HepG2 (cell line): ENCODE measurements at places on chromosomes 12 and 14. TPM values are rescaled to one million over a fixed set of nuclear protein-coding genes. Genes with fewer than 3 reads are reported as not detected.

GRCh38 chr14:102782974-102783373, 5.7 kb downstream of the TRAF3 start:
- H3K4me1 ChIP-seq = peaks cover 33% of the 10 kb centered on the region
- H3K4me3 ChIP-seq = no peak overlapping the region
- H3K27ac ChIP-seq = no peak overlapping the region
- no peaks in the 10 kb centered on the region; the same call in 2 of the 3 replicates for H3K27me3 ChIP-seq
- no peak for DNase-seq

DNA sequence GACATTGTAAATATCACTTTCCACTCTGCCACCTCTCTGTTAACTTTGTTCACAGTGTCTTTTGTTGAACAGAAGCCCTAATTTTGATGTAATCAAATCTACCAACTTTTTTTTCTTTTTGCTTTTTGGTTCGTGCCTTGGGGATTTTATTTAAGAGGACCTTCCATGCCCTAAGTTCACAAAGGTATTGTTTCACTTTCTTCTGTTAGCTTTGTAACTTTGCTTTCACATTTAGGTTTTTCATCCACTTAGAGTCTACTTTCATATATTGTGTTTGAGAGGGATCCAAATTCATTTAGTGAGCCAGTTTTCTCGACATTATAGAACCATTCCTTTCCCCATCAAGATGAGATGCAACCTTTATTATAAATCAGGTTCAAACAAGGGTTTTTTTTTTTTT, 275.7 kb upstream of the CRY1 start:
- no peak overlapping the region for H3K27ac ChIP-seq
- no peaks in the 10 kb centered on the region for H3K27me3 ChIP-seq
- no peak for DNase-seq
- H3K4me3 ChIP-seq = no peak overlapping the region
- peaks cover 26% of the 10 kb centered on the region for H3K4me1 ChIP-seq

GRCh38 chr12:92656911-92657310, 45.9 kb upstream of the PLEKHG7 start:
- H3K4me3 ChIP-seq = no peak overlapping the region
- no peaks in the 10 kb centered on the region for H3K4me1 ChIP-seq
- H3K27ac ChIP-seq = no peak overlapping the region
- H3K27me3 ChIP-seq = no peaks in the 10 kb centered on the region
- DNase-seq = no peak

GRCh38 chr12:48779869-48780268, 9.0 kb downstream of the ADCY6 start:
- H3K4me3 ChIP-seq = no peak overlapping the region
- H3K27me3 ChIP-seq = no peaks in the 10 kb centered on the region
- H3K4me1 ChIP-seq = no peaks in the 10 kb centered on the region
- DNase-seq = no peak

DNA sequence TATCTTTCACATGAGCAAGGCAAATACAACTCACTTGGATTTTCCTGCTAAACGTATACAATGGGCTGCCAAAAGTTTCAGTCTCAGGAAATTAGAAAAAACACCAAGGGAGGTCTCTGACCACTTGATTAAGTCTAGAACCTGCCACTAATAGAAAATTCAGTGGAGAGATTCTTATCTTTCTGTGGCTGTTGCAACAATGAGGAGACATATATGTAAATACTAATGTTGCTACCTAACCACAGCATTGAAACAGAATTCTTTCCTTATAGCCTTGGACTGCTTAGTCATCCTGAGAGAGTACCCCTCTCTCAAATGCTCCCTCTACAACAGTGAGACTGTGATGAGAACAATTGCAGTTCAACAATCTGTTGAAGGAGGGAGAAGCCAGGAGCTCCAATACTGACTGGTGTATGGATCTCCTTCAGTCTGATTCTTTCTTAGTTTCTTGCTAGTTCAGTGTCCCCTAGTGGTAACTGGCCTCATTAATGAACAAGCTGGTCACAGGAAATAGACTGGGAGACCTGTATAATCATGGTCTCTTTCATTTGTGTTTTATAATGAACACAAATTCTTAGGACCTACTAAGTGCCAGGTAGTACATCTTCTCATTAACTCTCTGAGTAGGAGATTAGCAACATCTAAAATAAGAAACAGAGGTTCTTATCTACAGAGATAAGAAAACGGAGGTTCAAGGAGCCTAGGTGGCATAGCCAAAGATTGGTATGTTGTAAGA, 164.5 kb downstream of the SLC38A4 start:
- H3K4me3 ChIP-seq = no peak overlapping the region
- no peaks in the 10 kb centered on the region; the same call in 2 of the 3 replicates for H3K36me3 ChIP-seq
- H3K27ac ChIP-seq = peak overlapping the region; percentile 5
- no peaks in the 10 kb centered on the region for H3K27me3 ChIP-seq
- H3K4me1 ChIP-seq = peaks cover 53% of the 10 kb centered on the region

Gene KRT72
- polyA plus RNA-seq = not detected in 2 replicates

Gene SDR39U1
- 129 and 163 TPM in 2 replicates for polyA plus RNA-seq

Gene GPR135
- polyA plus RNA-seq = 0.46 and 0.52 TPM in 2 replicates

Gene CCDC175
- polyA plus RNA-seq = not detected in 2 replicates

DNA sequence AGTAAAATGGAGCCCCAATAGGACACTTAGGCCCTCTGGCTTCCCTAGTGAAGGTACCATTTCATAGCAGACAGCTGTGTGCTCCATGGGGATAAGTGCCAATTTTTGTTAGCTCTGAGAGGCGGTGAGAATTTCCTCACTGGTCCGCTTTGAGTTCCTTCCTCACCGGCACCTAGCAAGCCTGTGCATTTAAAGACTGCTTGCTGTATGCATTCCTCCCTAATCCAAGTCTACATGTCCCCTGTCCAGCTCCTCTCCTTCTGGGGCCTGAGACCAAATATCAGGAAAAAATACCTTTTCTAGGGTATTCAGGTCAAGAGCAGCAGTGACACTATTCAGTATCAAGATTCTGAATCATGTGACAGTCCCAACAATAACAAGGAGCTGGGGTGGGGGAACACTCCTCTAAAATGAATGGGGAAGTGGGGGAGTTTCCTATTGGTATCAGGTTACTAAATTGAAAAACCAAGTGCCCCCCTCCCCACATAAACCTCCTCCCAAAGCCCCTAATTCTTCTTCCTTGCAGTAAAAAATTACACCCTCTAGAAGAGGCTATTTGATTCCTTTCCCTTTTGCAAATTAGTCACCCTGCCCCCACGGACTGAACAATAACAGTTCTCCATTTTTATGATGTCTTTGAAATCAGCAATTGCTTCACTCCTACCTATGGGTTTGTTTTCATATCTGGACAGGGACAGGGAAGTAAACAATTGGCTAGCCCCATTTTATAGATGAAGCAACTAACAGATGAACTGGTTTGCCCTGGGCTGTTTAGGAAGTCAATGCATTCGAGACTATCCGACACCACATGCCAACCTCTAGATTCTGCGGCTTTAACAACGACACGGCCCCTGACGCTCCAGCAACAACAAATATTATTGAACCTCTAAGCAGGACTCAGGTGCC, 28.9 kb downstream of the BCL11B start:
- no peak overlapping the region for H3K4me3 ChIP-seq
- H3K27me3 ChIP-seq = peaks cover 75% of the 10 kb centered on the region
- no peak overlapping the region for H3K27ac ChIP-seq
- no peaks in the 10 kb centered on the region for H3K4me1 ChIP-seq
- H3K36me3 ChIP-seq = no peaks in the 10 kb centered on the region
- no peak for DNase-seq

- DNase-seq = no peak
- H3K36me3 ChIP-seq = no peaks in the 10 kb centered on the region
- no peak overlapping the region for H3K4me3 ChIP-seq
- H3K4me1 ChIP-seq = peaks cover 32% of the 10 kb centered on the region
Observed at GRCh38 chr14:24368562-24369252, 723 bp downstream of the NFATC4 start.

Gene MYBPC1
- 0.34 and 0.53 TPM in 2 replicates for polyA plus RNA-seq

Gene CABP1
- not detected in 2 replicates for polyA plus RNA-seq

DNA sequence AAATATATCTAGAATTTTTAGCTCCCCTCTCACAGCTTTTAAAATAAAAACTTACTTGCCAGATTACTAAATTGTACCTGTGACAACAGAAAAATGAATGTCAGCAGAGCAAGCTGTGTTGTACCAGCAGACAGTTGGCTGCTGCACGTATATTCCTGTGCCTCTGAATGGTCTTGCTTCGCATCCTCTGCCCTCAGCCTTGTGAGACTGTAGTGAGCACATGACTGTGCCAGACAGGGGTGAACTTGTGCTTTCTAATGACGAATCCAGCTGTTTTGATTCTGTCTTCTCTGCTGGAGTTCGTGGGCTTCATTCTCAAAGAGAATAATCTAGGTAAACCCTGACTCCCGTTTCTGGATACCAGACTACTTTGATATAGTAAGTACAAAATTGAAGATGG, 58.3 kb upstream of the FRMD6 start:
- H3K4me3 ChIP-seq = no peak overlapping the region
- no peaks in the 10 kb centered on the region for H3K4me1 ChIP-seq
- H3K36me3 ChIP-seq = no peaks in the 10 kb centered on the region
- no peak overlapping the region for H3K27ac ChIP-seq
- no peak for DNase-seq

DNA sequence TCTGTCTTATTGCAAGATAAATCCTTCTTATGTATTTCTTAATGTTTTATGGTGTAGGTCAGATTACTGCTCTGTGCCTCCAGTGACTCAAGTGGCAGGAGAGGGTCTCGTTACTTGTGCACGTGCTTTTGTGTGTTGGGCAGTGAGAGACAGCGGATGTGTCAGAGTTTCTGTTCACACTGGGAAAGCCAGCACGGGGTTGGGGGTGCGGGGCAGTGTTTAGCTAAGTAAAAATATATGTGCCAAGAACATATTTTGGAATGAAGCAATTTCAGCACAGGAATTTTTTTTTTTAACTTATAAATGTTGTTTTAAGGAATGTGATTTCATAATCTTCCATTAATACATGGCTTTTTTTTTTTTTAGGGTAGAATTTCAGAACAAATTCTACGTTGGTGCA, 4.5 kb upstream of the DNAH10 start:
- no peak overlapping the region for H3K27ac ChIP-seq
- no peak overlapping the region for H3K4me3 ChIP-seq
- H3K4me1 ChIP-seq = peaks cover 17% of the 10 kb centered on the region
- H3K27me3 ChIP-seq = no peaks in the 10 kb centered on the region

Gene TRPV4
- polyA plus RNA-seq = 4.7 and 5.6 TPM in 2 replicates

DNA sequence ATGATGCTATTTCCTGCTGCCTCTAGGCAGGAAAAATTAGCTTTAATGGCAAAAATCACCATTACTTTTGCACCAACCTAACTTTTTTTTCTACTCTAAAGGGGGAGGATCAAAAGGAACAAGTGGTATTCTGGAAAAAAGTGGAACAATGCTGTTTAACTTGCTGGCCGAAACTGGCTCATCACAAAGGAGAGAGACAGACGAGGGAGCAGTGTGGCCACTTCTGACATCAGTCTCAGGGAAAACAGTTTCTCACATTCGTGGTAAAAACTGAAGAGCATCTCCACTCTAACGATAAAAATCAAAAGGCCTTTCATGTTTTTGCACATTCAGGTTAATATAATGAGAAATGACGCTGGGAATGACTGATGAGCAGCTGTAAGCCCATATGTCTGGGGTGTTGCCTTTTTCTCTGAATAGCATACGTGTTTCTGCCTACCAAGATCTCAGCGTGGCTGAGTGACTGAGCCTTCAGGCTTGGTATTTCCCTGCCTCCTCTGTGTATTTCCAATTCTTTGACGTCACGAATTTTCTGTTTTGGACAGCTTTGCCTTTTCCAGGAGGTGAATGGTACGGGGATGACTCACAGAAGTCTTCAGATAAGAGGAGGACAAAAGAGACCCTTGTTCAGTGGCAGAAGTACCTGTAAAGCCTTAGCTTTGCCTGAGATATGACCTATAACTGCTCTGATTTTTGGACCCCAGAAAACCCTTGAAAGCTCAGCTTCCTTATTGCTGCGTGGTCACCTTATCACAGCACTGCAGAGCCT, 358.8 kb downstream of the GLT1D1 start:
- no peak overlapping the region for H3K4me3 ChIP-seq
- no peaks in the 10 kb centered on the region for H3K36me3 ChIP-seq
- H3K4me1 ChIP-seq = no peaks in the 10 kb centered on the region

DNA sequence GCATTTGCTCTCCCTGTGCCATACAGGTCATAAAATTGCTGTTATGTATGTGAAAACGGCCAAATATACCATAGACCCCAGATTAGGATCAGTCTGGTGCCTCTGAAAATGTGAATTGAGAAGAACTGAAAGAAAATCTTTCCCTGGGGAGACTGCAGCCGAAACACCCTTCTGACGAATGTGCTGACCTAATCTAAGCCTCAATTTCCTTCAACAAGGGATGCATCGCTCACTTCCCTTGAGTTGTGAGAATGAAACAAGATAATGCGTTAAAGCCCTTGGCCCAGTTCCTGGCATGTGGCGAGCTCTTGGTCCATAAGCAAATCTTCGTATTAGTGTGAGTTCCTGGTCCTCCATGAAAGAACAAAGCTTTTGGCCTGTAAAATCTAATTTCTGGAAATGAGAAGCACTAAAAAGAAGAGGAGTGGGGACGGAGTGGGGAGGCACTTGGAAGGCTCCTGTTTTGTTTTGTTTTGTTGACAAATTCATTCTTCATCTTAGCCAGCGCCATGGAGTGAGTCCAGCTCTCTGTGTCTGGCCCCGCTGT, 49.5 kb upstream of the RTRAF start:
- H3K27ac ChIP-seq = no peak overlapping the region
- no peak overlapping the region for H3K4me3 ChIP-seq
- no peaks in the 10 kb centered on the region for H3K4me1 ChIP-seq
- no peaks in the 10 kb centered on the region for H3K36me3 ChIP-seq
- no peak for DNase-seq

DNA sequence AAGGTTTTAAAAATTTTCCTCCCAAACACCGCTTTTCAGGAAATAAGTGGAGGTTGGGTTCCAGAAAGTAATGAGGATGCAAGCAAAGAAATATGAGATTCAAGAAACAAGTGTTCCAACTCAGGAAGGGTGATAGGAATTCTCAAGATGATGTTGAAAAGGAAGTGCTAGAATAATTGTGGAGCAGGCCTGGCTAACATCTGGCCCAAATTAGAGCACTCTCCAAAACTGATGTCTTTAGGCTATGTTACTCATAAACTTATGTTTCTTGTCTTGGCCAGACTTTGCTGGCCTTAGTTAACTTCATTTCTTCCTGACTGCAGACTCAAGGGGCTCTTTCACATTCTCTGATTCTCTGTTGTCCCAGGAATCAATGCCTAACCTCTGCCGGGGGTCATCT, 116.3 kb downstream of the TMTC3 start:
- no peak for DNase-seq
- H3K4me1 ChIP-seq = no peaks in the 10 kb centered on the region
- no peaks in the 10 kb centered on the region for H3K36me3 ChIP-seq
- no peaks in the 10 kb centered on the region for H3K27me3 ChIP-seq
- no peak overlapping the region for H3K27ac ChIP-seq
- no peak overlapping the region for H3K4me3 ChIP-seq

Gene CRIP2
- 18.0 and 31.6 TPM in 2 replicates for polyA plus RNA-seq

Gene UNC119B
- 18.6 and 19.7 TPM in 2 replicates for polyA plus RNA-seq

Gene P2RX2
- polyA plus RNA-seq = not detected in 2 replicates

- no peak overlapping the region for H3K4me3 ChIP-seq
- H3K27me3 ChIP-seq = no peaks in the 10 kb centered on the region
- peaks cover 41% of the 10 kb centered on the region for H3K4me1 ChIP-seq
Observed at GRCh38 chr12:39431002-39431796, 11.7 kb downstream of the KIF21A start.
